NCI-H524 (cell line): ENCODE measurements at places on chromosomes 16 and 17.

DNA sequence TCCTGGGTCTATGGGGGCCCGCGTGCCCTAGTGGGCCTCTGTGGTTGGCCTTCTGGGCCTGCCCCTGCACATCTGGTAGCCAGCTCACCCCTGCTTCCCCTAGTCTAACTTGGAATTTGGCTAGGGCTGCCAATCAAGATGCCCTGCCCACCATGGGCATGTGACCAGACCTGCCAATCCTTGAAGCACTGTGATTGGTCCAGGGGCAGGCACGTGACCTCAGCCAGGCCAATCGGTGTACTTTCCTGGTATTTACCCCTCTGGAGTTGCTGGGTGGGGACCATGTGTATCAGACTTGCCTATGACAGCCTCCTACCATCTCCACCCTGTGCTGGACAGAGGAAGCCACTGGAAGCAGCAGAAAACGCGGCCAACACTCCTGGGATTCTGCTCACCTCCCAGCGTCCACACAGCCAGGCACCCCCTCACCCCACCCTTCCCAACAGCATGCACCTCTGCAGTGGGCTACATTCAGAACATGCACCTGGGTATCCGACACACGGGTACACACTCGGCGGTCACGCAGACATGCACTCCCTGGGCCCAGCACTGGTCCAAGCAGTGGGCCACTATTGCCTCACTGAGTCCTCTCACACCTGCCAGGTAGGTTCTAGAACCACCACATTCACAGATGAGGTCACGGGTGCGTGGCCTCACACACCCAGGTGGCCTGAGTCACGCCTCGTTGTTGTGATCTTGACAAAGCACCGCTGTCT is 96.9 kb downstream of the RBFOX3 start:
- DNase-seq: no peak

- DNase-seq: no peak
Observed at GRCh38 chr16:72946474-72947194, 101.3 kb downstream of the ZFHX3 start.

DNA sequence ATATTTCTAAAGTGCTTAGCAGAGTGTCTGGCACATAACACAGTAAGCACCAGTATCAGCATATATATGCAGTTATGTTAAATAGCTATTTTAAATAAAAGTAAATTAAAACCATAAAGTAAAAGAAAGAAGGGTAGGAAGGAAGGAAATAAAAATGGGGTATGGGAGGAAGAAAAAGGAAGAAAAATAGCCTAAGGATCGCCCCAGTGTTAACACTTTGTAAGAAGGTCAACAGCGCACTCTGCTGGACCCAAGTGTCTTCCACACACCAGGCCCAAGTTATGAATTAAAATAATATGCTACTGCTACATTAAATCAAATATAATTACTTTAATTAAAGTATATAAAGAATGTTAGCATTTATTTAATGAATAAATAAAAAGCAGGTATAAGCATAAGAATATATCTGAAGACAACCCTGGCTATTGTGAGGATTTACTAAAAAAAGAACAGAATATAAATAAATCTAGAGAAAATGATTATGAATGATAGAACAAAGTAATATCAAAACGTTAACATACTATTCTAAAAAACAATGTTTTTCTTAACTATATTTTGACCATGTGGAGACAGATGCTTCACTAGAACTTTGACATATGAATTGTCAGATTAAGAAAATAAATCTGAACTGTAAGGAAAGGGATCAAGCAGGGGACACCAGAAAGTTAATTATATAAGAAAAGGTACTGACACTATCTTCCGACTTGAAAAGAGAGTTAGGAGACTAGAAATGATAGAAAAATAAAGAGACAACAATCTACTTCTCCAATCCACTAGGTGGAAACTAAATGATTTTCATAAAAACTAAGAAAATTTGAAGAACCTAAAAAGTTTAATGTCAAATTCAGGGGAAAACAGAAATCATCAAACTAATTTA is 25.9 kb downstream of the BRIP1 start:
- peak; percentile 58 for DNase-seq

DNA sequence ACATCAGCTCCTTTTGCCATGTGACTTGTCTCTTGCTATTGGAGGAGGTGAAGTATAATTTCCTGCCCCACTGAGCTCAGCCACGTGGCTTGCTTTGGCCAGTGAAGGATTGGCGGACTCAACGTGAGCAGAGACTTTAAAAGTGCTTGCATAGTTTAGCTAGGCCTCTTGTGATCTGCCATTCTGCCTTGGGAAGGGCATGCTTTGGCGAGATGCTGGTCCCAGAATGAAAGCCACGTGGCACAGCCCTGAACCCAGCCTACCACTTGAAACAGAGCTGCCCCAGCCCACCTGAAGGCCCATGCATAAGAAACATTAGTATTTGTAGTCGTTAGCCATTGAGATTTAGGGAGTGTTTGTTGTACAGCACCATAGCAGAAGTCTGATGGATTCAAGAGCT is 148.2 kb downstream of the TMEM132E start:
- DNase-seq: no peak

DNA sequence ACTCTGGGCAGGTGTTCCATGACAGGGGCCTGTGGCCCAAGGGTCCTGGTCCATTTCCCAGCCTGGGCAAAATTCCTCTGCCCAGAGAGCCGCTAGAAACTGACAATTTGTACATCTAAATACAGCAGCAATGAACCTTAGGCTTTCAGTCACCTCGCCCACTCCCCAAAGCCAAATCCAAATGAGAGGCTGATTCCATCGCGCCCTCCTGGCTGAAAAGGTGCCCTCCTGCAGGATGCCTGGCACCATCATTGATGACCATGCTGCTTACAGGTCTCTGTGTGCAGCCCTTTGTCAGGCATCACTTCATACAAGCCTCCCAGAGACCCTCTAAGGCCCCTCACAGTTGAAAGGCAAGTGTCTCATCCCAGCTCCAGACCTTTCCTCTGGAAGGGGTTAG is 114.7 kb downstream of the C16orf78 start:
- DNase-seq: no peak

DNA sequence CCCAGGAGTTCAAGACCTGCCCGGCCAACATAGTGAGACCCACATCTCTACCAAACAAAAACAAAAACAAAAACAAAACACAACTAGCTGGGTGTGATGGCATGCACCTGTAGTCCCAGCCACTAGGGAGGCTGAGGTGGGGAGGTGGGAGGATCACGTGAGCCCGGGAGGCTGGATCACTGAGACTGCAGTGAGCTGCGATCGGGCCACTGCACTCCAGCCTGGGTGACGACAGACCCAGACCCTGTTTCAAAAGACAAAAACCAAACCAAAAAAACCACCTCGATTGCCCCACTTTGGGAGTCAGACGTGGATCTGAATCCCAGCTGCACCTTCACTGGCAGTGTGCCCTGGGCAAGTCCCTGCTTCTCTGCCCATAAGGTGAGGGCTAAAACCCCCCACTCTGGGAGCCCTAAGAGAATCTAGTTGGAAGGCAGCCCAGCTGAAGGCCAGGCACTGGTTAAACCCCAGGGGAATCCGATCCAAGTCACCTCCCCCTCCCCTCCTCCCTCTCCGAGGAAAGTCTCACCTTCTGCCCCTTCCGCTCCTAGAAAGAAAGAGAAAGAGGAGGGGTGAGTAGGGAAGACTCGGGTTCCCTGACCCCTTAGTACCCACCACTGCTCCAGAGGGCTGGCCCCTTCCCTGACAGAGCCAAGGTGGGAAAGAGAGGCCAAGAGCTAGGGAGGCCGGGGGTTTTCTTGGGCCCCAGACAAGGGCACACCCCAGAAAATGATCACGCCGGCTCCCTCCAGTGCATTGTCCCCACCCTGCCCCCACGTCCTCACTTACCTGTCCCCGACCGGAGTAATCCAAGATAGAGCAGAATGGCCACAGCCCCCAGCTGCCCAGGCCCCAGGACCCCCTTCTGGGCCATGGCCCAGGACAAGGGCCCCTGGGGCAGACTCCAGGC is 647 bp downstream of the PRSS8 start:
- peak; percentile 34 for DNase-seq

DNA sequence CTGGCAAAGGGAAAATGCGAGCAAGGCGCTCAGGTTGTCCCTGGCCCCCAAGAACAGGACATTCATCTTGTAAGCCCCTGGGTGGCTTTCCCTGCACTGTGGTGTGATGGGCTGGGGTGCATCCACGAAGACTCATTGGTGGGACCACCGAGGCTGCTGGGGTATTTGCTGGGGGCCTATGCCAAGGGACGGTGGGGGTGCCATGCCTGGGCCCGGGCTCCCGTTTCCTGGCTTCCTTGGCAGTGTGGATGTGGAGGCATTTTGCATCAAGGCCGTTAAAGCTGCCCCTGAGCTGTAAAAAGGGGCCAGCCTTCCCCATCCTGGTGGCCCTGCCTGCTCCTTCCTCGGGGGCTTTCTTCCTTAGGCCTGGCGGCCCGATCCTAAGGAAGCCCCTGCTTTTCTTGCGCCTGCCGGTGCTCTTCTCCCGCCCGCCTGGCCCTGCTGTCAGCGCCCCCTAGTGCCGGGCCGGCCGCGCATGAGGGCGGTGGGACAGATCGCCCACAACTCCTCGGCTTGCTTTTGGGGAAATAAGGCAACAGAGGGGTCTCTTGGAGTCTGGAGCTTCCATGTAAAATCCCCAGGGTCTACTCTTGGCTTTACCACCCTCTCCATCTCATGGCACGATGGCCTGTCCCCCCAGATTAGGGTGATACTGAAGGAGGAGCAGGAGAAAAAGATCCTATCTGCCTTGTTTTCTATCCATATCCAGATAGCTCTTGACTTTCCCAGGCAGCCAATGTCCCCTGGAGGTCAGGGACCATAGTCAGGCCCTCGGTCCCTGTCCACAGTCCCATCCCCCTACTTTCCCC is 9.8 kb upstream of the TBX2 start:
- no peak for DNase-seq

DNA sequence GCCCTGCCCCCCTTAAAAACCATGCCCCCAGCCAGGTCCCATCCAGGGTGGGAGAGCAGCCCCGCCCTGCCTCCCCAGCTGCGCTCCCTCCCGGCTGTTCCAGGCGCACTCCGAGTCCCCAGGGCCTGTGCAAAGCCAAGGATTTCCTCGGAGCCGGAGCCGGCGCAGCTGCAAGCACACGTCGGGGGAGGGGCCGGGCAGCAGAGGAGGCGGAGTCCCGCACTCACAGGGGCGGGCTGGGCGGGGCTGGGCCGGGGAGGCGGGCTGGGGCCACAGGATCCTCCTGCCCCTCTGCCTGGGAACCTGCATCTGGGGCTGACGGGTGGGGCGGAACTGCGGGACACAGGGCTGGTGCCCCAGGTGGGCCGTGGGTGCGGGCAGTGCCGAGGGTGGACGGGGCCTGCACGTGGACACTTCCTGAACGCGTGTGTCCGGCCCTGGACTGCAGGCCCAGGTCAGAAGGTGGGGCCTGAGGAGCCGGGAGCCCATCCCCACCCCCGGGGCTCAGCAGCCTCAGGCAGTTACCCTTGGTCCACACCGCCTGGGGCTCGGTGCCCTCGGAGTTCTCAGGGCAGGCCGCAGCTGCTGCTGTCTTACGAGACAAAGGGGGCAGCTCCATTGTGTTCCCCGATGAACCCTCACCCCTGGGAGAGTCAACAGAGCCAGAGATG is 24.0 kb upstream of the SSTR5 start:
- DNase-seq: peak; percentile 14

- DNase-seq: no peak
Observed at GRCh38 chr17:73701701-73702100, 57.5 kb upstream of the SDK2 start.

DNA sequence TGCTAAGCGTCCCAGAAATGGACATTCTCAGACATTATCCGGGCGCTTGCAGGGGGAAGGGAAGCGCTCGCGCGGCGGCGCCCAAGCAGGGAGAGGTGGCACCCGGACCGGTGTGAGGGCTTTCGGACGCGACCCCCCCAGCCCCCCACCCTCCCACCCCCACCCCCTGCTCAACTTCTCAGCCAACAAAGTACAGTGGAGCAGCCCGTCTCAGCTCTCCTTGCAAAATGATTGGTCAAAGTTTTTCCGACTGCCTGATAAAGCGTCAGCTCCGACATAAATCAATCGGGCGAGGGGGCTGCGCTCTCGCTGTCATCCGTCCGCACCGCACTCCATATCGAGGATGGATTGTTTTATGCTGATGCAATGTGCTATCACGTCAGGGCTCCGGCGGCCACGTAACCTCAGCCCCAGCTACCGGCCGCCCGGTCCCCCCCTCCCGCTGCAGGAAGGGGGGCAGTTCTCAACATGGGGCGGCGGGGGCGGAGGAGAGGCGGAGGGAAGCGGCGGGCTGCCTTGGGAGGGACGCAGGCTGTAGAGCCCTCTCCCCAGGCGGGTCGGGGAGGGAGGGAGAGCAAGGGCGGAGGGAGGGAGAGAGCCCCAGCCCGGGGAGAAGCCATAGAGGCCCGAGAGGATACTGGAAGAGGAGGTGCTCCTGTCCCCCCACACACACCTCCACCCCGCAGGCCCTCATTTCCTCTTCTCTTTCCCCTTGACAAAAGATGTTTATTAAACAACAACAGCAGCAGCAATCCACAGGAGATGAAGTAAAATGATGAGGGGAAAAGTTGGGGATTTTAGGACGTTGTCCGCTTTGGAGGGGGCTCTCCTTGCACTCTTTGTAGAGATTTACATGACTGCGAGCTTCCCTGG is at the start of gene HOXB9:
Gene HOXB9 (minus strand): TSS at position 114 of the 873 bp plus-strand sequence. CDS start 89 bp downstream, at position 25.
- DNase-seq: peak; percentile 25

- DNase-seq: peak; percentile 74
Observed at GRCh38 chr17:82065638-82066303, at the start of gene DUS1L. TSS of gene DUS1L (minus strand) at chr17:82065804. CDS start at chr17:82065059, 745 bp downstream.

DNA sequence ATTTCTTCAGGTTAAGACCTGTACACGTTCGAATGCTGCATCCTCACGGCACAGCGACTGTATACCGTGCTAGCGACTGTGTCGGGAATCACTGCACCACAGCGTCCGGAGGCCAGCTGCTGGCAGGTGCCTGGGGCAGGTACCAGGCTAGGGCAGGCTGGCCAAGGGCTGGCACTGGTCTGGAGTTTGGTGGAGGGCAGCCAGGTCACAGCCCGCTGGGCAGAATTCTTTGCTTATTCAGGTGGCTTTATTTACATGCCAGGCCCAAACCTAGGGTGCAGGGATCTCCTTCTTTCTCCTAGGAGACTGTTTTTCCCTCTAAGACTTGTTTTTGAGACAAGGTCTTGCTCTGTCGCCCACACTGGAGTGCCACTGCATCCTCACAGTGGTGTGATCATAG is 37.9 kb downstream of the COTL1 start:
- DNase-seq: no peak

- no peak for DNase-seq
Observed at GRCh38 chr17:14605267-14605599, 304.4 kb downstream of the HS3ST3B1 start.

GRCh38 chr17:8056232-8056975 is 17.5 kb downstream of the ALOX15B start:
- DNase-seq: no peak

DNA sequence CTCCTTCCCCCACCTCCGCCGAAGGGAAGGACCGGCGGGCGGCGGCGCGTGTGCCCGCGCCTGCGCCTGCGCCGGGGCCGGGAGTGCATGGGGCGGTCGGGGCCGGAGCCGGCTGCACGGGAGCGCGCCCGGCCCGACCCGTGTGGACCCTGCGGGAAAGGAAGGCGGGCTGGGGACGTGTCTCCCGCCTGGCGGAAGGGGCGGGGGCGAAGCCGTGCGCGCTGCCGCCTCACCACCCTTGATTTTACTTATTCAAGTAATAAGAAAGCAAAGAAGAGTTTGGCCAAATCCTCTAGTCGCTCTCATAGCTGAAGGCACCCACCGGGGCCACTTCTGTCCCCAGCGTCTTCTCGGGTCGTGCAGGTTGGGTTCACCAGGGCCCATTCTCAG is 596 bp upstream of the PFN1 start:
- peak; percentile 60 for DNase-seq

GRCh38 chr16:88919936-88920335 is 53.5 kb upstream of the PABPN1L start:
- DNase-seq: no peak

GRCh38 chr16:53372992-53373871 is 61.0 kb upstream of the RBL2 start:
- DNase-seq: no peak

- no peak for DNase-seq
Observed at GRCh38 chr16:27285676-27286196, 17.2 kb upstream of the NSMCE1 start.

- no peak for DNase-seq
Observed at GRCh38 chr17:72697602-72698146, 394.8 kb downstream of the SLC39A11 start.
